ENCODE measurements at places on chromosomes 16 and 17.

- no peak for DNase-seq
These were observed 126.1 kb downstream of the SEC14L1 start for GRCh38 chr17:77266891-77267341.

DNA sequence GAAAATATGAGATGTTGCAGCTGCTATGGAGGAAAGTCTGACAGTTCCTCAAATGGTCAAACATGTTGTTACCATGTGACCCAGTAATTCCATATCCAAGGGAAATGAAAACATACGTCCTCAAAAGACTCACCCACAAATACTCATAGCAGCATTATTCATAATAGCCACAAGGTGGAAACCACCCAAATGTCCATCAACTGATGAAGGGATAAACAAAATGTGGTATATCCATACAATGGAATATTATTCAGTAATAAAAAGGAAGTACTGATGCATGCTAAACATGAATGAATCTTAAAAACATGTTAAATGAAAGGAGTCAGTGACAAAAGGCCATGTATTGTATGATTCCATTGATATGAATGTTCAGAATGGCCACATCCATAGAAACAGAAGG is 140.2 kb downstream of the PITPNC1 start:
- no peak for DNase-seq

DNA sequence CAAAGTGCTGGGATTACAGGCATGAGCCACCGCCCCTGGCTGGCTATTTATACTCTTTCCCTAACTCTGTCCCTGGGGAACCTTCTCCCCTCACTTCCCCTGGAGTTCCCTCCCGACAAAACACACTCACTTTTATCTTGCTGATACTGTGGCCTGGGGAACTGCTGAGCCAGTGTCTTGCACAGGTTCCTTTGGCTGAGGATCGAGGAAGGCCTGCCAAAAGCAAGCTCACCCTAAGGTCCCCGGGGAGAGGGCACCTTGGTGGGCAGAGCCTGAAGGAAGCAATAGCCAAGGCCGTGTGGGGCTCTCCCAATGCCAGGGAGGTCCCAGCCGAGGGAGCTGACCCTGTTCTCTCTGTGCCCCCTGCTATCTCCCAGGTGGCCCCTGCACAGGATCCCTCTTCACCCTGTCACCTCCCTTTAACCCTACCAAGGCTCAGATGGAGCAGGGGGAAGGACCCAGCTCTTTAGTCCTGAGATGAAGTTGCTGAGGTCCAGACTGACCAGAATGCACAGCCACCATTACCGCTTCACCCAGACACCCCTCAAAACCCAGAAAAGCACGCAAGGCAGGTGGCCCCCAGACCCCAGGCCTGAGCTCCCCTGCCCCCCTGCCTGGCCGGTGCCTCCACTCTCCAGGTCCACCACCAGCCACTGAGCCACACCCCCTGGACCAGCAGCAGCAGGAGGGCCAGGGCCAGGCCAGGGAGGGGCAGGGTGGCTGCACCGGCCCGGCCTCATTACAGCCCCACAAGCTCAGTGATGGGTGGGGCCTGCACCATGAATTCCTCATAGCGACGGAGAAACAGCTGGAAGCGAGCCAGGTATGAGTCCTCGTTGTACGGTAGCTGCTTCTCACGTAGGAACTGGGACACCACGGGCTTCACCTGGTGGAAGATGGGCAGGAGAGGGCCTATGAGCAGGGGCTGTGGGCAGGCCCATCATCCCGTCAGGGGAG is 5.1 kb upstream of the FDXR start:
- peak; percentile 88 for DNase-seq

DNA sequence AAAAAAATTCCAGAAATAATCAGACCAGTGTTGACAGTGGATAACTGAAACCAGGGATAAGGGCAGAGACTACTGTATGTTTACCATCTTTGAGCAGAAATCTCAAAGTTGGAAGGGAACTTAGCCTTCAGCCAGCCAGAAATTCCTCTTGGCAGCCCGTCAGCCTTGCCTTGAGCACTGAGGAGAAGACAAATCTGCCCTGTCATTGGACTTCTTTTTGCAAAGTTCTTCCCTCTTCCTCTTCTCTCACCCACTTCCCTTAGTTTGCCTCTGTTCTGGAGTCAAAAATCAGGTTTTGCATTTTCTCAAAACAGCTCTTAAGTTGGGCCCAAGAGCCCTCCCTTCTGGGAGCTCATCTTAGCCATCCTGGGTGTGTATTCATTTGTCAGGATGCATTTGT is 6.2 kb downstream of the TUFM start:
- DNase-seq = no peak

- no peak for DNase-seq
These were observed 22.3 kb upstream of the PLCG2 start for GRCh38 chr16:81756615-81757356.

DNA sequence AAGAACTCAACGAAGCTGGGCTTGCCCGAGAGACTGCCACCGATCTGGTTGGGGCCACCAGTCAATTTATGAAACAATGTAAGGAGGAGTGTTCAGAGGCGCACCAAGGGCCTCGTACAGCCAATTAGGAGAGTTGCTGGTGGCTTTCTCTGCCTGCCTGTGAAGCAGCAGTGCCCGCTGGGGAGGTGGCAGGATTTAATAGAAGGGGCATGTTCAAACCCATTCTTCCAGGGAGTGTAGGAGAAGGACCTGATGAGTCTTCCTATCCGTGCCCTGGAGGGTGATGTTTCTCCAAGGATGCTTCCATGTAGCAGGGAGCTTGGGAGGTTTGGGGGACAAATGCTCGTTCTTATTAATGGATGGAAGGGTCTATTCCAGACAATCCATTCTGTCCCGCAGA is 178.4 kb downstream of the CCDC182 start:
- DNase-seq = no peak

DNA sequence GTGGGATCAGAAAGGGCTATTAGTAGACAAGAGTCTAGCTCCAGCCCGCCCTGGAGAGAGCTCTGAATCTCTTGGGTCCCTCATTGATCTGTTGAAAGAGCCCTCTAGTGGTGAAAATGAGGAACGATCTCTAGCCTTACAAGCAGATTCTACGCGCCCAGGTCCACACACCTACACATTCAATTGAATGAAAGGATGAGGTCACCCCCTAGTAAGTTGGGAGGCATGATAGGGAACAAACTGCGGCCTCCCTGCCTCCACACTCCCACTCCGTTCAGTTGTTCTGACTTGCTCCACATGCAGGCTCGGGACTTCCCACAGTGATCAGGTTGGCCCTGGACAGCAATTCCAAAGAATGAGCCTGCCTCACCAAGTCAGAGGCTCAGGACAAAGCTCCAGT is 2.9 kb upstream of the CACNG3 start:
- DNase-seq = no peak

GRCh38 chr17:37089956-37090355 is 141.2 kb downstream of the AATF start:
- no peak for DNase-seq

DNA sequence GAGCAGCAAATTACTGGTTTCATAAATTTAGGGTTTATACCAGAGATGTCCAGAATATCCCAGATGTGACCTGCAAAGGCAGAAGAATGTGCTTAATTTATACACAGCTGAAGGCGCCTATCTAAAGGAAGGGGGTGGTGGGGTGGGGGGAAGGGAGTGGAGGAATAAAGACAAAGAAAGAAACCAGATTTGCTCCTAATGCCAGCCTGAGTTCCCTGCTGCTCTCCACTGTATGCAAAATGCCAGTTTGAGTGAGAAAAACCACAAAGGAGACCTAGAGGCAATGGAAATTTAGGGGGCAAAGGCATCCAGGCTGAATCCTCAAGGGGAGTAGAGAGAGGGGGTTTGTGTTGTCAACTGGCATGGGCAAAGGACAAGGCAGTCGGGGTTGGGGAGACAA is 161.5 kb upstream of the TOX3 start:
- DNase-seq = no peak

DNA sequence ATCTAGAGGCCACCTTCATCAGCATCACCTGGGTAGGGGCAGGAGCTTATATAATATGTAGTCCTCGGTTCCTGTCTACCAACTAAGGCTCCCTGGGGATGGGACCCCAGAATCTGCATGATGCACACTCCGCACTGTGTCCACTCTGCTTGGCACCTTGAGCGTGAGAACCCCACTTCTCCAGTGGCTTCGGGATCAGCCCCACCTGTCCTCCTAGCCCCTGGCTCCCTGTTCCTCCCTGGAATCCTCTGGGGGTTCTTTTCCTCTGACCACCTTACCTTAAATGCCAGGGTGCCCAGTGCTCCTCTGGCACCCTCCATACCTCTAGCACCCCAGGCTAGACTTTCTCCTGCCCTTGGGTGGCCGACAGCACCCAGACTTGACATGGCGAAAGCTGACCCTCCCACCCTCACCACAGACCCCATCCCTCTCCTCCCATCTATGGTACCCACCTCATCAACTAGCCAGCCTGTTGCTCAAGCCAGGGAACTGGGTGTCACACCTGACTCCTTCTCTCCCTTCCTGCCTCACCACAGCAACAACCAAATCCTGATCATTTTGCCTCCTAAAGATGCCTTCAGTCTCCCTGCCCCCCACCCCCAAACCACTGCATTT is 2.8 kb upstream of the NXPH3 start:
- DNase-seq = no peak

GRCh38 chr16:11686713-11687380 is 18.6 kb downstream of the SNN start:
- DNase-seq = no peak

DNA sequence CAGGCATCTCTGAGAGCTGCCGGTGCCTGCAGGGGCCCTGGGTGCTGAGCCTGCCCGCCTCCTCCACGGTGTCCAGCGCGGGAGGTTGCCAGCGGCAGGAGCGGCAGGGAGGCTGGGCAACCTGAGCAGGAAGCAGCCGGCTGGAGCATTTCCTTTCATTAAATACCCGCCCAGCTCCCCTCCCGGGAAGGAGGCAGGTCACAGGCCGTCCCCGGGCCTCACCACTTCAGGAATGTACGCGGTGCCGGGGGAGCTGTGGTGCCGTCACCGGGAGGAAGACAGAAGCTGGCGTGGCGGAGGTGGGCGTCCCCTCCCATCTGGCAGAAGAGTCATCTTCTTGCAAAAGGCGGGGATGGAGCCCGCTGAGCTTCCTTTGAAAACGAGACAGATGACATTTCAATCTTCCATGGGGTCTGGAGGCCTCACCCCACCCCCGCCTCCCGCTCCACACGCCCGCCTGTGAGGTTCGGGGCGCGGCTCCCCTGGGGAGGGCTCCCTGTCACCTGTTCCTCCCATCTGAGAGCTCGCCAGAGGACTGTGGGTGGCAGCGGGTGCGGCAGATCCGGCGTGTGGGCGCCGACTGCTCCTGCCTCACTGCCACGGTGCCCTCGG is 16.0 kb downstream of the SOX8 start:
- peak; percentile 41 for DNase-seq

DNA sequence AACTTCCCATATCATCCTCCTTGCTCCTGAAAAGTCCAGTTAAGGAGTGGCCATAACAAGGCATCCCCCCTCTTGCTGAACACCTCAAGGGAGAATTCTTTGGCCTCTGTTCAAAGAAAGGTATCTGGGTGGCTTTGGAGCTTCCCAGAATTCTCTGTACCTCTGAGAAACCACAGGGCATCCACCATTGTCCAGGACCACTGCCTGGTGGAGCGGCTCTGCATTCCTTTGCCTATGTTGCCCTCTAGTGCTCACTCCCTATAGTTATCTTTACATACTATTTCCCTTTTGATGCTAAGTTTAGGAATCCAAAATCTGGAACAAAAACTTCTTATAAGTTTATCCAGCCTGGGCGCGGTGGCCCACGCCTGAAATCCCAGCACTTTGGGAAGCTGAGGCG is 30.3 kb downstream of the CHD9NB start:
- peak; percentile 28 for DNase-seq

DNA sequence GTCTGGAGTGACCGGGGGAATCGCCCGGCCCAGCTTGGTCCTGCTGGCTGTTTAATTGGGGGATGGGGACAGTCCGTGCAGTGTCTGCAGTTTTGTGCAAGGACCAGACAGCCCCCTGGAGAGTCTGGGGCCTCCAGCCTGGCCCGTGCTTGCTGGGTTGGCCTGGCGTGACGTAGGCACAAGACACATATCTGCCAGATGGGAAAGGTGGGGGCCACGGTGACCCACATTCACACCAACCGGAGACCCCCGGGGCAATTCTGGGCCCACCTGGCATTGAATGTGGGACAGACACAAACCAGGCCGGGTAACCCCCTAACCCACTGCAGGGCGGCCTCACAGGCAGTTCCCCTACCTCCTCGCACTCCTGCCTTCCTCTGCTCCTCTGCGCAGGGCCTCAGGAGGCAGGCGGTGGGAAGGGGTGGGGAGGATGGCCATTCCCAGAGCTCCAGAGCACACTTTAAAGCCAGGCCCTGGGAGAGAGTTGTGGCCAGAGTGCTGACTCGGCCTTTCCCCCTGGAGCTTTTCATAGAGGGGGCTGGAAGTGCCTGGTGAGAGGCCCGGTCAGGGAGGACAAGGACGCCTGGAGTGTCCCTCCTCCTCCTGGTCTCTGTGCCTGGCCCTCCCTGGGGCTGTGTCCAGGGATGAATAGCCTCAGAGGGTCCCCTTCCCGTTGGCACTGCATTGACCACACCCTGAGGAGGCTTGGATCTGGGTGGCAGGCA is 1.5 kb downstream of the MRC2 start:
- no peak for DNase-seq

GRCh38 chr17:55377671-55378275 is 43.9 kb downstream of the MMD start:
- no peak for DNase-seq

- no peak for DNase-seq
These were observed 43.9 kb upstream of the AQP8 start for GRCh38 chr16:25172831-25173230.

DNA sequence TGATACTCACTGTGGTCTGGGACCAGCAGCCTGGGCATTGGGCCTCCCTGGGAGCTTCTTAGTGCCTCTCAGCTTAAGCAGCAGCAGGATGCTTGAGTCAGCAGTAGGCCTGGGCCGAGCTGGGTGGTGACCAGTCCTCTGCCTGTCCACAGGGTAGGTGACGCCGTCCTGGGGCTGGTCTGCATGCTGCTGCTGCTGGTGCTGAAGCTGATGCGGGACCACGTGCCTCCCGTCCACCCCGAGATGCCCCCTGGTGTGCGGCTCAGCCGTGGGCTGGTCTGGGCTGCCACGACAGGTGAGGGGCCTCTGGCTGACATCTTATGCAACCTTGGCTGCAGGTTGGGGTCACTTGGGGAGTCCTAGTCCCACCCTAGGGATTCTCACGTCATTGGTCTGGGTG is 7.4 kb downstream of the SLC26A11 start:
- no peak for DNase-seq

DNA sequence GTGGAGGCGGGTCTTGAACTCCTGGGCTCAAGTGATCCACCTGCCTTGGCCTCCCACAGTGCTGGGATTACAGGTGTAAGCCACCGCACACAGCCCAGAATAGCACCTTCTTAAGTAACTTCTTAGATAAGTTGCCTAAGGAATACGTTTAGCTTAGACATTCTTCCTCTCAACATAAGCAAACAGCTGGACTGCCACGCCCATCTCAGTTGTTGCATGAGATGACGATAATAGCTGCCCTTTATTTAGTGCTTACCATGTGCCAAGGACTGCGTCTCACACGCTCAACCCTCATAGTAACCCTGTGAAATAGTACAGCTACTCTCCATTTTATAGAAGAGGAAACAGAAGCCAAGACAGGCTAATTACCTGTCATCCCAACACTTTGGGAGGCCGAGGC is 11.8 kb downstream of the HASPIN start:
- DNase-seq = no peak

- no peak for DNase-seq
These were observed 154.5 kb downstream of the LAT start for GRCh38 chr16:29139261-29139802.
